Sciatic nerve (tissue), 2 donors: ENCODE measurements at places on chromosomes 2 and 18. TPM values are rescaled to one million over a fixed set of nuclear protein-coding genes. Genes with fewer than 3 reads are reported as not detected.

The OTOS gene
- not detected for total RNA-seq

The UGT1A8 gene
- total RNA-seq, result not detected

The MDH1B gene
- total RNA-seq, result 1.9 TPM

The OSBPL1A gene
- 117 TPM for total RNA-seq

The ST8SIA5 gene
- 0.22 TPM for total RNA-seq

The GALNT1 gene
- 64.9 TPM for total RNA-seq

The C2orf78 gene
- not detected for total RNA-seq

The WNT6 gene
- 23.3 TPM for total RNA-seq

The MEP1B gene
- total RNA-seq, result not detected

The B3GNT7 gene
- total RNA-seq, result 4.2 TPM

The ZNF2 gene
- 4.7 TPM for total RNA-seq

The UGT1A4 gene
- total RNA-seq, result not detected

The C2orf81 gene
- 4.4 TPM for total RNA-seq

The LRP1B gene
- 0.62 TPM for total RNA-seq

The CTAGE1 gene
- not detected for total RNA-seq
